ENCODE measurements at places on chromosomes 16 and 17.
A peak's percentile ranks its signal among the peaks of the same experiment; 100 is the strongest.

GRCh38 chr16:54453871-54454270 is 167.3 kb upstream of the IRX3 start:
- DNase-seq: no peak

DNA sequence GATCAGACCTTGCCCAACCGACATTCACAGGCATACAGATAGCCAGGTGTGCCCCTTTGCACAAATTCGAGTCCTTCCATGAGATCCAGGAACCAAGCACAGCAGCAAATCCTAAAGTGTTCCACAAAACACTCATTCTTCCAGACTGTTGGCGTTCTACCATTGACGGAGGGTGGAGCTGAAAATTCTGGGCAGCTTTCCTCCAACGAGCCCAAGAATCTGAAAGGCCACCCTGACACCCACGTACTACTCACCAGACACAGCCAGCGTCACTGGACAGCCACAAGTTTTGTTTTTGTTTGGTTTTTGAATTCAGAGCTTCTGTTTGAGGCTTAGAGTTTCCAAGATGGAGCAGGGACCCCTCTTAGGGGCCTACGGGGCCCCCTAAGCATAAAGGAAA is 83.8 kb downstream of the PMP22 start:
- DNase-seq: no peak

- no peak for DNase-seq
Measured at GRCh38 chr16:51666821-51667220, 515.8 kb upstream of the SALL1 start.

GRCh38 chr17:74466828-74467184 is 372 bp downstream of the CD300A start:
- DNase-seq: peak; percentile 48

DNA sequence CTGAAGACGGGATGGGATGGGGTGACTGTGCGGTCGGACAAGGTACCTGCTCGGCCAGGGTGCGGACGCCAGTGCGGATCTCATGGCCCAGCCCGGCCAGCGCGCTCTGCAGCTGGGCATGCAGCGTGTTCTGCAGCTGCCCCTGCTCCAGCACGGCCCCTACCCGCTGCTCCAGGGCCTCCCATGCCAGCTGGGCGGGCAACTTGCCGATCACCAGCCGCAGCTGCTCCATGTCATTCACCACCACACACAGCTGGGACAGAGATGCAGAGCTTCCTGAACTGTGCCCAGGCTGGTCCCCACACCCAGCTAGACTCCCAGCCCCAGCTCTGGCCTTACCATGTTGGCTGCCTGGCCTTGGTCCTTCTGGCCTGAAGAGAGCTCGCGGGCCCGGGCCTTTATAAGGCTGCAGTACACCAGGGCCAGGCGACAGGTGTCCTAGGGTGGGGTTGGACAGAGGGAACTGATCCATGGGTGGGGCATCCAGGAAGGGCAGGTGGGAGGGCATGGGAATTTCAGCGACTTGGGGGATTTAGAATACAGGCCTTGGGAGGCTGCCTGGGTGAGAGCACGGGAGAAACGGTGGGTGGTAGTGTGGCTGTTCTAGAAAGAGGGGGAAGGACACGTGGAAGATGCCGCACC is 9.8 kb downstream of the UNC13D start:
- DNase-seq: no peak

DNA sequence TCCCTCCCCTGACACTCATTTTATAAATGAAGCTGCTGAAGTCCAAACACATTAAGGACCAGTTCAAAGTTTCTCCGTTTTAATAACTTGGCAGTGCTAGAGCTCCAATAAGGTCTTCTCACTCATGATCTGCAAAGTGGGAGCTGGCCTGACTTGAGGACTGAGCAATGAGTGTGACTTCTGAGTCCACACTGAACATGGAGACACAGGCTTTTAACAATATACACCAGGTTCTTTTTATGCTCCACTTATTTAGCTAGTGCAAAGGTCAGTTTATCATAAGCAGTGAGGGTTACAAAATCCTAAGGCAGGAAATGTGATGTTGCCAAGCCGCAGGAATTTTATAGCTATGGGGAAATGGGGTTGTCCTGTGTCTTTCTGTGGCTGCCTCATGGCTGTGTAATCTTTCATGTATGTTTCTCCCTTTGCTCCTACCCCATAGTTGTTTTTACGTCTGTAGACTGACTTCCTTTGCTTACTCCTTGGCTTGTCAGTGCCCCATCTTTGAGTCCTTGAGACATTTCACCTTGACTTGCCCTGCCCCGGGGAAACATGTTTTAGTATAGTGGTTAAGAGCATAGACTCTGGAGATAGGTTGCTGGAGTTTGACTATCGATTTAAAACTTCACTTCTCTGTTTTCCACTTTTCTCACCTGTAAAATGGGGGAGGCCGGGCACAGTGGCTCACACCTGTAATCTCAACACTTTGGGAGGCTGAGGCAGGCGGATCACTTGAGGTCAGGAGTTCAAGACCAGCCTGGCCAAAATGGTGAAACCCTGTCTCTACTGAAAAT is 12.2 kb upstream of the MMD start:
- DNase-seq: no peak

DNA sequence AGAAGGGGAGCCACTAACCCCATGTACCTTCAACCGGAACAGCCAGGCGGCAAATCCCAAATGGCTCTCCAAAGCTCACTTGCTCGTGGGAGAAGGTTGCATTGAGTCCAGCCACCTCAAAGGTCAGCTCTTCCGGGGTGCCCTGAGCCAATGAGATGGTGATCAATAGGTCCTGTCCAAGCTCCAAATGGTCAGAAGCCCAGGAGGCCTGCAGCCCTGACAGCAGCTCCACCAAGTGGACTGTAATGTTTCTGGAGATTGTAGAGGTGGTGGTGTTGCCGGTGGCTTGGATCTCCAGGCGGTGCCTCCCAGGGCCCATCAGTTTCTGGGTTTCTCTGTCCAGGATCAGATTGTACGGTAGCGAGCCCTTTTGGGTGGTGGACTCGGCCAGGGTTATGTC is 39.9 kb upstream of the BCO1 start:
- DNase-seq: no peak

DNA sequence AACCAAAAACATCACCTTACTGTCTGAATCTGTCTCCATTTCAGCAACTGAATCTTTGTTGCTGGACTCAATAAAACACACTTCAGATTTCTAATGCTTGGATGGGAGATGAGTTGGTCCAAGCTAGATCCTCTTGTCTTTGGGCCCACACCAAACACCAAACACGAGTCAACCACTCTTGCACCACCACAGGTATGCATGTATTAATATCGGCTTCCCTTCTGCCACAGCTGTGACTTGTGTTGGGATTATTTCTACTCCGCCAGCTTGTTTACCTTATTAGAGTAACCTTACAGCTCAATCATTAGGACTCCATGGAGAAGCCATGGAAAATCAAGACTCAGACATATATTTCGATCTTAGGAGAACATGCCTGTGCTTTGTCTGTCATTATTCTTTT is 49.9 kb downstream of the XYLT1 start:
- no peak for DNase-seq

- DNase-seq: no peak
Measured at GRCh38 chr16:51374346-51374745, 223.3 kb upstream of the SALL1 start.

- no peak for DNase-seq
Measured at GRCh38 chr17:49229076-49229804, 1.3 kb downstream of the PHOSPHO1 start.

DNA sequence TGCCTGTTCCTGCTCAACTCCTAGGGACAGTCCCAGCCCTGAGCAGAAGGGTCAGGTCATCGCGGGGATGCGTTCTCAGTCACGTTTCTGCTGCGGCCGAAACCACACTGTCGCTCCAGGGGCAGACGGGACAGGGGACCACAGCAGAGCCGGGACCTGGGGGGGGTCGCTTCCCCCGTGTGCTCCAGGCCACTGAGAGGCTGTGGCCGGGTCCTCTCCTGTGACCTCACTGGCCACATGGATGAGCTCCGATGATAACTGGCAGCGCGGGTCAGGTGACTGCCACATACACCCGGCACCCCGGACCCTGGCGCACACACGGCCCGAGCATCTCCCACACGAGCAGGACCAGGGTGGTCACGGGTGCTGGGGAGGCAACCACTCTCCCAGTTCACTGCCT is 12.8 kb downstream of the GNPTG start:
- no peak for DNase-seq

DNA sequence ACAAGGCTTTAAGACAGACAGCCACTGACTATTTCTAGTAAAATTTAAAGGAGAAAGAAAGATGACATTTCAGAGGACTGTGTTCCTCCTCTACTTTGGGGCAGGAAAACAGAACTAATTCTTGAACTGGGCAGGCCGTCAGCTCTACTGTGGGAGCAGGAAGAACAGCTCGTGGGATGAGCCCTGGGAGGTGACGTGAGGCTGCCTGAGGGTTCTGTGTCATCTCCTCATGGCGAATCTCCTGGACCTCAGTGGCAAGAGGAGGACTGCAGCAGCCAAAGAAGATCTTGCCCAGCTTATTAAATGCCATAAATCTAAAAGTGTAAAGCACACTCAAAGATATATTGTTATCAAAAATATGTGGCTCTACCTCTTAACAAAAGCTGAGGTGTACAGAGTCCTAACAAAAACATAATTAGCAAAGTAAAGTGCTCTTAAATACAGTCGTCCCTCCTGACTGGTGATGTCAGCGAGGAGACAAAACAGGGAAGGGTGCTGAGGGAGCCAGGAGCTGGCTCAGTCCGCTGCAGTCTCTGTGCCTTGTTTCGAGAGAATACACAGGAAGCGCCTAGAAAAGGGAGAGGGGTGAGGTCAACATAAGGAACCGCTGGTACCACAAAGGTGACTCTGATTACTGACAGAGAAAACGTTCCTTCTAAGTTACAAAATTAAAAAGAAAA is 58.0 kb downstream of the CREBBP start:
- no peak for DNase-seq

GRCh38 chr16:80457871-80458270 is 82.9 kb upstream of the DYNLRB2 start:
- DNase-seq: no peak

GRCh38 chr17:67531291-67531690 is 154.2 kb downstream of the PITPNC1 start:
- no peak for DNase-seq
